Putamen (tissue), 1 donor: ENCODE measurements at places on chromosomes 12 and 14.

GRCh38 chr12:113659416-113659815, 187.7 kb upstream of the LHX5 start:
- DNase-seq, result no peak

- no peak for DNase-seq
Measured at GRCh38 chr12:116026768-116027550, 250.5 kb downstream of the MED13L start.

- DNase-seq, result no peak
Measured at GRCh38 chr12:64413884-64414283, 9.7 kb downstream of the XPOT start.

DNA sequence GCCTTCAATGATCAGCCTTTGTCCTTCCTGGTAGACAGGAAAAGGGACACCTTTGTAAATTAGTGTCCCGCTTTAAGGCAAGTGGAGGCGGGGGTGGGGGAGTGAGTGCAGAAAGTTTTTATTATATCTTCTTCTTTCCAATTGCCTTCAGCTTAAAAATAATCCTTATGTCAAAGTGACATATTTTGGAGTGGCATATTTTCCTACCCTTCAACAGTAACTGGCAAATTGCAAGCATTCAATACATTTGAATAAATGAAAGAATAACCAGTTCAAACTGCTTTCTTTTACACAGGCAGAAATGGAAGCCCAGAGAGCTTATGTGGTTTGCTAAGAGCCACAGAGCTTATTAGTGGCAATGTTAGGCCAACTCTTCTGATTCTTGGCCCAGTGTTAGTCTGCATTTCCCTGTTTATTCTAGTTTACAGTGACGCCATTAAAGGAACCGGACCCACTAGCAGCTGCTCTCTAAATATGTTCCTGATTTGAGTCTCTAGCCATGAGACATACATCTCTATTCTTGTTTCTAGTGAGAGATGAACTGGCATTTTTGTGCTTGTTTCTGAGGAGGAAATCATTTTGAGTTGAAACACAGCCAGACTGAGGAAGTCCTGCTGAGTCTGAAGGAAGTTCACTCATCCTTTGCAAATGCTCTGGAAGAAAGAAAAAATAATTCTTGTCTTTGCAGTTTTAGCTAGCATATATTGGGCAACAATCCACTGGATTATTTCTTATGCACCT, 468.7 kb downstream of the NOVA1 start:
- no peak for DNase-seq

- DNase-seq, result no peak
Measured at GRCh38 chr12:97545804-97546203, 83.2 kb downstream of the RMST start.

DNA sequence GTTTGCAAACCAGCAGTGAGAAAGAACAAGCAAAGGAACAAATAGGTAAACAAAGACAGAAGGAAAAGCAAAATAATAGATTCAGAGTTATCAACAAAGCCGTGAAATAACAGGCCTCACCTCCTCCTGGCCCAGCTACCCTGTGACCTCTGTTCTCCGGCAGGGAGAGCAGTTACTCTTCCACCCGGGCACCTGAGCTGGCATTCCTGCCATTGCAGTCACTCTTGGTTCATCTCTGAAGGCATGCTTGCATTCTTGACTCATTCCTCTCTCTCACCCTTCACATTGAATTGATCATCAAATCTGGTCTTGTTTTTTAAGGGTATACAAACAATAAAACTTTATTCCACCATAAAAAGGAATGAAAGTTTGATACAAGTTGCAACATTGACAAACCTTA, 95.1 kb downstream of the TTC8 start:
- DNase-seq, result no peak

DNA sequence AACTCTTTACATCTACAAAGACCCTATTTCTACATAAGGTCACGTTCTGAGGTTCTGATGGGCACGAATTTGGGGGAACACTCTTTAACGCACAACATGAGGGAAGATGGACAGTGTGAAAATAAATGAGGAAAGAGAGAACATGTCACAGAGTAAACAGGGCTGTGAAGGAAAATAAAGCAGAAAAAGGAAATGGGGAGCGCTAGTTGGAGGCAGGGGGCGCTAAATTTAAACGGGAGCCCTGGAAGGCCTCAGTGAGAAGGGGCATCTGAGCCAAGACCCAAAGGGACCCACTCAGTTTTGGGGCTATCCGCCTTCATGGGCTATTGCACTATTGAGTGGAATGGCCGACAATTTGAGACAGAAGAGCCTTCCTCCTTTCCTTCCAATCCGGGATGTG, 50.5 kb downstream of the PLXNC1 start:
- DNase-seq, result no peak

DNA sequence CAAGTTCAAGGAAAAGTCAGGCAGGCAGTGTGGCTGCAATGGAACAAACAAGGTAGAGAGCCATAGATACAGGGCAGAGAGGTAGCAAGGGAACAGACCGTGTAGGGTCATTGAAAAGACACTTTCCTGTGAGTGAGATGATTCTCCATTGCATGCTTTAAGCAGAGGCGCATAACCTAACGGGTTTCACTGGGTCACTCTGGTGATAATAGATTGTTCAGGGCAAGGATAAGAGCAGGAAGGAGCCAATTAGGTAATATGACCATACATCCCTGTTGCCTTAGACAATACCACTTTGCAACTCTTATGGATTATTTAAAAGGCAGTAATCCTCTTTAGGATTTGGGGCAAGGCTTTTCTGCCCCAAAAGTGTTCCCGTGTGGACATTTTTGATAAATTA, 214.1 kb downstream of the PTPRO start:
- no peak for DNase-seq

GRCh38 chr14:75292101-75292563, 13.5 kb downstream of the FOS start:
- no peak for DNase-seq

DNA sequence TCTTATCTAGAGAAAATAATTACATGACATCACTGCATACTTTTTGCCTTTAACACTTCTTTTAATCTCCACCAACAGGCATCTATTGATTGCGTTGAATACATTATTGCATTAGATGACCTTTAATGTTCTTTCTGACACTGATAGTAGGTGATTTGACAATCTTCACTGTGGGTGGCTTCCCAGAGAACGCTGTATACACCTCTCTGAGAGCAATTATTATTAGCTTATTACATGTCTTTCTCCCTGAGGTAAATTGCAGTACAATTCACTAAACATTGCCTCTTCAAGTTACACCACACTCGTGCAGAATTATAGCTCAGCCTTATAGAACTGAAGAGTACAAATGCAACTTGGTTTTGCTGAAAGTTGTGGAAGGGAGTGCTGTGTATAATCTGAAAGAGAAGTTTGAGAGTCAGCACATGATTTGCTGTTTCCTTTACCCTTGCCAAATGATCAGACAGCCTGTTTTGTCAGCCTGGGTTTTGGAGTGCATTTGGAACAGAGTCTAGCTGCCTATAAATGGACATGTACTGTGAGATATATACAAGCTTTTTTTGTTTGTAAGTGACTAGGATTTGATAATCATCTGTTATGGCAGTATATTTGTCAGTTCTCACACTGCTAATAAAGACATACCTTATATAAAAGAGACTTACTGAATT, 369.2 kb downstream of the CCER1 start:
- DNase-seq, result no peak
